ENCODE measurements at places on chromosomes 3 and 15.
A peak's percentile ranks its signal among the peaks of the same experiment; 100 is the strongest.

- peak; percentile 23 for DNase-seq
Measured at GRCh38 chr3:161050935-161051334, 54.2 kb downstream of the B3GALNT1 start.

DNA sequence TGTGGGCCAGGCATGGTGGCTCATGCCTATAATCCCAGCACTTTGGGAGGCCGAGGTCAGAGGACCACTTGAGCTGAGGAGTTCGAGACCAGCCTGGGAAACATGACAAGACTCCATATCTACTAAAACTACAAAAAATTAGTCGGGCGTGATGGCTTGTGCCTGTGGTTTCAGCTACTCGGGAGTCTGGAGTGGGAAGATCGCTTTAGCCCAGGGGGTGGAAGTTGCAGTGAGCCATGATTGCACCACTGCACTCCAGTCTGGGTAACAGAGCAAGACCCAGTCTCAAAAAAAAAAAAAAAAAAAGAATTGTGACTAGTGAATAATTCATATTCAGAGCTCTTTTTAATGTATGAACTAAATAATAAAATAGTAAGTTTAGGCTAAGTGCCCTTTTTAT lies 87.8 kb upstream of the TSEN2 start:
- no peak for DNase-seq

GRCh38 chr3:36688815-36689214 lies 75.5 kb downstream of the DCLK3 start:
- DNase-seq = no peak

DNA sequence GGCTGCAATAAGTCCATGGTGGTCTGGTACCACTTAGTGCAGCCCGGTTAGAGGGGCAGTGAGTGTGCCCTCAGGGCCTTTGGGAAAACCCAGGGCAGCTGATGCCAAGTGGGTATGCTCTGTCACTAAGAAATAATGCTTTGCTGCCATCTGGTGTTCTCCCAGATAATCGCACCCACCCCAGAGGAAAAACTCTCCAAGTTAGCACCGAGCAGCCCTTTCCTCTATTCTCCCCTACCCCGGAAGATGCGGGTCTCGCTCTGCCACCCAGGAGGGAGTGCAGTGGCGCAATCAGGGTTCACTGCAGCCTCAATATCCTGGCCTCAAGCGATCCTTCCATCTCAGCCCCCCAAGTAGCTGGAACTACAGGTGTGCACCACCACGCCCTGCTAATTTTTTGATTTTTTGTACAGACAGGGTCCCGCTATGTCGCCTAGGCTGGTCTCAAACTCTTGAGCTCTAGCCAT lies 21.3 kb upstream of the DAPK2 start:
- peak; percentile 86 for DNase-seq

DNA sequence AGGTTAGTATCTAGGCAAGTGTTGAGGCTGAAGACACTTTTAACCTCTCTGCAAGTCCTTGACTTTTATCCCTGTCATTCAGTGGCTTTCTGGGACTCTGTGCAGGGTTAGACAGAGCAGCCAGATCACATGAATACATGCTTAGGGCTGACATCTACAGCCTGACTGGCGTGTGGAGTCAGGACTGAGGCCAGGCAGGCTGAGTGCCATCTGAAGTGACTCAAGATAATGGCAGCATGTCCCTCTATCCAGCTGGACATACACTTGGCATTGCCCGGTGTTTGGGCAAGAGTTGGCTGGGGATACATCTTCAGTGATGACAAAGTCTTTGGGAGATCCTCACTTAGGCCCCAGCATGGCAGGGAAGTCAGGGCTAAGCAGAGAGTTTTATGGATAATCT lies 22.4 kb downstream of the DUOX2 start:
- DNase-seq = no peak

DNA sequence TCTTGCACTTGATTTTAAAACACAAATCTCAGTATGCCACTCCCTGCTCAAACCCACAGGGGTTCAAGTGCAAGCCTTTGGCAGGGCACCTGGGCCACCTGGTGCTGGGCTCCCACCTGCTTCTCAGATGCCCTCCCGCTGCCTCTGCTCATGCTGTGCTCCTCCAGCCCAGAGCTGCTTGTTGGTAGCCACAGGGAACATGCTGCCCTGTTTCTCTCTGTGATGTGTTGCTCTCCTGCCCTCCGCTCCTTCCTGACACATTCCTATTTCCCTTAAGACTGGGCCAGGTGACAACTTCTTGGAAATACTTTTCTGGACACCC lies 27.1 kb upstream of the KY start:
- no peak for DNase-seq

GRCh38 chr15:75136118-75136517 lies 65.6 kb upstream of the C15orf39 start:
- DNase-seq = no peak
